ENCODE measurements at places on chromosomes 4 and X. TPM values are rescaled to one million over a fixed set of nuclear protein-coding genes. Genes with fewer than 3 reads are reported as not detected.

- DNase-seq = no peak
These were observed 269.0 kb downstream of the ADGRA3 start for GRCh38 chr4:22246847-22247246.

The UGT2B17 gene
- total RNA-seq = not detected

- DNase-seq = peak; percentile 59
These were observed 441.9 kb downstream of the INPP4B start for GRCh38 chr4:142404191-142404611.

The DNAAF6 gene
- not detected for total RNA-seq

GRCh38 chrX:96909291-96909690 is 25.6 kb downstream of the RPA4 start:
- DNase-seq = no peak

The ERAS gene
- total RNA-seq = not detected

The KANTR gene
- 4.5 TPM for total RNA-seq

DNA sequence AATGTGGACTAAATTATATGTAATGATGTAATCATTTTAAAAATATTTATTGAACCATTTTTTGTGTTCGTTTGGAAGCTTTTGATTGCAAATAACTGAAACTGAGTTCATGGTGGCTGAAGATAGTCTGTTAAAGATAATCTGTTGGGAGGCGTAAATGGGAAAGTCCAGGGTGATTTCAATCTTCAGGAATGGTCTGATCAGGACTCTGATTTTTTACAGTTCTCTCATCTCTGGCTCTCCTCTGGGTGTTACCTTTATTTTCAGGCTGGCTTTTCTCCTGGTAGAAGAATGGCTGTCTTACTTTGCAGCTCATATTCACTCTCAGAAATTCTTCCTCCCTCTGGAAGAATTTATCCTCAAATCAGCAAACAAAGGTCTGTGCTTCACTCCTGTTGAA is 199.0 kb upstream of the LEF1 start:
- no peak for DNase-seq

The ETDB gene
- total RNA-seq = not detected

GRCh38 chr4:53959343-53960120 is 104.9 kb downstream of the CHIC2 start:
- no peak for DNase-seq

- DNase-seq = no peak
These were observed 5.2 kb upstream of the IRF2 start for GRCh38 chr4:184479516-184479950.

DNA sequence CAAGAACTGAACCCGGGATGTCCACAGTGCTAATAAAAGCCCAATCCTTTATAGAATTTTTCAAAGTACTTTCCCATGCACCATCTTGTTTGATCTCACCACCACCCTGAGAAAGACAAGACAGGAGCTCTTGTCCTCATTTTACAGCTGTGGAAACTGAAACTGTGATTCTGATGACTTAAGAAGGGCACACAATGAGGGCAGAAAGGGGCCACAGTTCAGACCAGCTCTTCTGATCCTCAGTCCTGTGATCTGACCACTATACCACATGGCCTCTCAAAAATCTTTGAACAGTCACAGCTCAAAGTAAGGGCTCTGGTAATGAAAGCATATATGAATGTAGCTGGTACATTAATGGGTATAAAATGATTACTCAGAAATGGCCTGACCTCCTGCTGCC is 127.3 kb upstream of the CPEB2 start:
- DNase-seq = no peak

The CPLX1 gene
- 0.20 TPM for total RNA-seq

- DNase-seq = no peak
These were observed 67.2 kb upstream of the ETNPPL start for GRCh38 chr4:108829966-108830492.

The KLHL4 gene
- total RNA-seq = 18.2 TPM

DNA sequence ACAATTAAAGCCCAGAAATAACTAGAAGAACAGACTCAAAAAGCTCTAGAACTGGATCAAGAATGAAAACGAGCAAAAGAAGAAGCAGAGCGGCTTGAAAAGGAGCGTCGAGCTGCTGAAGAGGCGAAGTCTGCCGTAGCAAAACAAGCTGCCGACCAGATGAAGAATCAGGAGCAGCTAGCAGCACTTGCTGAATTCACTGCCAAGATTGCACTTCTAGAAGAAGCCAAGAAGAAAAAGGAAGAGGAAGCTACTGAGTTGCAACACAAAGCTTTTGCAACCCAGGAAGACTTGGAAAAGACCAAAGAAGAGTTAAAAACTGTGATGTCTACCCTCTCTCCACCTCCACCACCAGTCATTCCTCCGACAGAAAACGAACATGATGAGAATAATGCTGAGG is 56.1 kb upstream of the PPP4R3C start:
- no peak for DNase-seq

GRCh38 chrX:70554081-70554480 is 109.4 kb downstream of the DLG3 start:
- DNase-seq = no peak

DNA sequence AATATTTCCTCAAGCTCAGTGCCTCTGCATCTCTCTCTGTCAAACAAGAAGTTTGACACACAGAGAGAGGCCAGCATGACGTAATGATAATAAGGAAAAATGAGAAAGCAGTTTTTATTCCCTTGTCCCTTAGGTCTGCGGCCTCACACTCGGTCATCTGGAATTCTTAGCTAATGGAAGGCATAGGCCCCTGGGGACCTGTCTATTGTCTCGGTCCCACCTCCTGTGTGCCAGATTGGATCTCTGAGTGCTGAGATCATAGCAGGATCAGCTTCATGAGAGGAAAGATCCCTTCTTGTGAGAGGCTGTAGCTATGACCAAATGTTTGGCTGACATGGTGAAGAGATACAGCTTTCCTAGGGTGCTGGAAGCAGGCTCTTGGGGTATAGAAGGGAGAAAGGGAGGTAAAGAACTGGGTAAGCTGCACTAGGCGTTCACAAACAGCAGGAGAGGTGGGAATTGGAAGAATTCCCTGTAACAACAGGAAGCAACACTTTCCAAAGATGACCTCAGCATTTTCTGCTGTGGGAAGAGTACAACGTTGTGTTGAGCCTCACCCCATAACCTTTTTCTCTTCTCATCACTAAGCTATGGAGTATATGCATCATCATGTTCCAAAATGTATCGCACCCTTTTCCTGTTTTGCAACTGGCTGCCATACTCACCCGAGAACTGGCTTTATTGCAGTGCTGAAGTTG is 20.2 kb downstream of the TMEM31 start:
- no peak for DNase-seq

DNA sequence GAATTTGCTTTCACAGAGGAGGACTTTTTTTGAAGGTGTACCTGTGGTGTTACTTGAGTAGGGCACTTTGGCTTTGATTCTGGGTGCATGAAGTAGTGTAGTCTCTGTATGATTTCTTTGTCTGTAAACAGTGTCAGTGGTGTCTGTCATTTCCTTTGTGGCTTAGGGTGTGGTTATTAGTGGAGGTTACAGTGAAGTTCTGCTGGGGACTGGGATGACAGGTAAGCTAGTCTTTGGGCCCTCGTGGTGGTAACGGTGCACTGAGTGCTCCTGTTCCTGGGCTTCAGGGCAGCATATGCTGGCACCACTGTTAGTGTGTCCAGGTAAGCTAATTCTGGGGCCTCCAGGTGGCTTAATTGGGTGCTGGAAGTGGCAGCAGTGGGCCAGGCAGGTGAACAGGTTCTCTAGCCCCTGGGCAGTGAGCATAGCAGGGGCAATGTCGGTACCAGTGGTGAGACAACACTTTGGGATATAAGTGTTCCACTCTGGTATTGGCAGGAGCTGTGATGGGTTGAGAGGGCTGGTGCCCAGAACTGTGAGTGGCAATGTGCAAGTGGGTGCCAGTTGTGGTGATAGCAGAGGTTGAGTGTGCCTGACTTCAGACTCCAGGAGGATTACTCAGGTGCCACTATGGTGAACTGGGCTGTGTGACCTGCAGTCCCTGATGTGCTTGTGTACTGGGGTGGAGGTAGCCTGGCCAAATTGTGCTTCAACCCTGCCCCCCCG is 26.0 kb upstream of the VSIG1 start:
- DNase-seq = no peak

- peak; percentile 30 for DNase-seq
These were observed at the start of gene CFAP47 for GRCh38 chrX:35919536-35920309. CFAP47 (plus strand) TSS chrX:35919734; CDS start chrX:35919800, 66 bp downstream.

GRCh38 chrX:132231587-132231986 is 12.3 kb upstream of the RAP2C start:
- DNase-seq = no peak

The VEGFD gene
- 0.41 TPM for total RNA-seq

DNA sequence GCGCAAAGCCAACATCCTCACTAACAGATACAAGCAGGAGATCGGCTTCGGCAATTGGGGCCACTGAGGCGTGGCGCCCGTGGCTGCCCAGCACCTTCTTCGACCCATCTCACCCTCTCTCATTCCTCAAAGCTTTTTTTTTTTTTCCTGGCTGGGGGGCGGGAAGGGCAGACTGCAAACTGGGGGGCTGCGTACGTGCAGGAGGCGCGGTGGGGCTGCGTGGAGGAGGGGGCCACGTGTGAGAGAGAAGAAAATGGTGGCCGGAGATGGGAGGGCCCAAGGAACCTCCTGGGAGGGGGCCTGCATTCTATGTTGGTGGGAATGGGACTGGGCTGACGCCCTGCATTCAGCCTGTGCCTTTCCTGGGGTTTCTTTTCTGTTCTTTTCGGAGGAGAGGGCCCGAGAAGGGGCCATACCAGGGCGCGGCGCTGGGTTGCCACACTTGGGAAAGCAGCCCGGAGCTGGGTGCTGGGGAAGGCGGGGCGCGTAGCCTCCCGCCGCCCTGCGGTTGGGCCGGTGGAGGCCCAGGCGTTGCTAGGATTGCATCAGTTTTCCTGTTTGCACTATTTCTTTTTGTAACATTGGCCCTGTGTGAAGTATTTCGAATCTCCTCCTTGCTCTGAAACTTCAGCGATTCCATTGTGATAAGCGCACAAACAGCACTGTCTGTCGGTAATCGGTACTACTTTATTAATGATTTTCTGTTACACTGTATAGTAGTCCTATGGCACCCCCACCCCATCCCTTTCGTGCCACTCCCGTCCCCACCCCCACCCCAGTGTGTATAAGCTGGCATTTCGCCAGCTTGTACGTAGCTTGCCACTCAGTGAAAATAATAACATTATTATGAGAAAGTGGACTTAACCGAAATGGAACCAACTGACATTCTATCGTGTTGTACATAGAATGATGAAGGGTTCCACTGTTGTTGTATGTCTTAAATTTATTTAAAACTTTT is 4.5 kb downstream of the MID1IP1 start:
- peak; percentile 74 for DNase-seq

DNA sequence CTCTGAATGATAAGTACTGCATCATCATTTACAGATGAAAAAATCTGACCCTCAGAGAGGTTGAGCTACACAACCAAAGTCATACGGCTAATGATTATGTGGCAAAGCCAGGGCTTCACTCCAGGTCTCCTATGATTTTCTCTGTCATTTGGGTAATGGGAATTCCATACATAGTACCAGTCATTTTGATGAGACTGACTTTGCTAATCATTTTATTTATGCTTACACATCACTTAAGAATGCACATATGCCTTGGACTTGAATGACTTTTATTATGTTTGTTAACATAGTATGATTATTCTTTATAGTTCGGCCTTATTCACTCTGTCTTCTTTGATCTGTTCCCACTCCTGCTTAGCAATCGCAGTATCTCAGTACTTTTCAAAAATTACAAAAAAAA is 255.1 kb upstream of the GPRIN3 start:
- DNase-seq = no peak

GRCh38 chr4:76716658-76717057 is 181.3 kb downstream of the SOWAHB start:
- DNase-seq = no peak

The SMIM10 gene
- total RNA-seq = 11.8 TPM

The SSX3 gene
- not detected for total RNA-seq

GRCh38 chrX:91079342-91080114 is 355.1 kb upstream of the PABPC5 start:
- DNase-seq = no peak

GRCh38 chrX:113001836-113002235 is 161.2 kb upstream of the AMOT start:
- no peak for DNase-seq
